Fibroblast of lung (primary cell): ENCODE measurements at places on chromosomes 6 and 20. TPM values are rescaled to one million over a fixed set of nuclear protein-coding genes. Genes with fewer than 3 reads are reported as not detected.

GRCh38 chr6:25413207-25413905 lies 134.2 kb downstream of the CARMIL1 start:
- DNase-seq = peak; percentile 47

Gene TEAD3
- 7.7 and 9.6 TPM in 2 replicates for total RNA-seq

Gene CLDN20
- not detected in 2 replicates for total RNA-seq

GRCh38 chr6:84002226-84002625 lies 31.3 kb upstream of the MRAP2 start:
- DNase-seq = no peak

Gene MMP24
- total RNA-seq = under 0.01 and 0.17 TPM in 2 replicates

DNA sequence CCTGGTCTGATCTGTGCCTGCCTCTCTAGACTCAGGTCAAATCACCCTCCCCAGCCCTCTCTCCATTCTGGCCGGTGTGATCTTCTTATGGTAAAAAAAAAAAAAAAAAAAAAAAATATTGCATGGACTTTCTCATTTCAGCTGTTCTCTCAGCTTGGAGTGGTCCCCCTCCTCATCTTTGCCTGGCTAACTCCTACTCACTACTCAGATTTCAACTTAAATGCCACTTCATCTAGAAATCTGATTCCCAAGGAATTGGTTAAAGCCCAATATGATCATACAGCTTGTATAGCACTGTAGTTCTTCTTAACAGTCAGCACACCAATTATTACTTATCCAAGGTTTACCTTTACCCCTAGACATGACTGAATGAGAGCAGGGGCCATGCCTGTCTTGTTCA lies 105.9 kb upstream of the CARMIL1 start:
- peak; percentile 16 for DNase-seq

- DNase-seq = no peak
These were observed 397.0 kb downstream of the DOK5 start for GRCh38 chr20:54872440-54872839.

Gene RSPH4A
- under 0.01 and 0.17 TPM in 2 replicates for total RNA-seq

DNA sequence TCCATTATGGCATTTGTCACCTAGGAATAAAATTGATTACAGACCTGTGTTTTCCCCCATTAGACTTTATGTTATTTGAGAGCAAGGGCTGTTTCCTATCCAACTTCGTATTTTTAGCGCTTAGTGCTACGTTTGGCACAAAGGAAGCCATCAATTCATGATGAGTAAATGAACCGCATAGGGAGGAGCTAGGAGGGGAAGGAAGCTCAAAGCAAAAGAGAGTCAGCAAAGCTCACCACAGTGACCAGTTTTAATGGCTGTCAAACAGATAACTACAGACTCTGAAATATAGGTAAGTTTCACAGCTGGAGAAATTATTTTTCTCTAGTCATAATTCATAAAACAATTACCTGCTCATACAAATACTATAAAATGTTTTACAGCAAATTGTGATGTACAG lies 6.9 kb upstream of the SAMD3 start:
- DNase-seq = no peak

DNA sequence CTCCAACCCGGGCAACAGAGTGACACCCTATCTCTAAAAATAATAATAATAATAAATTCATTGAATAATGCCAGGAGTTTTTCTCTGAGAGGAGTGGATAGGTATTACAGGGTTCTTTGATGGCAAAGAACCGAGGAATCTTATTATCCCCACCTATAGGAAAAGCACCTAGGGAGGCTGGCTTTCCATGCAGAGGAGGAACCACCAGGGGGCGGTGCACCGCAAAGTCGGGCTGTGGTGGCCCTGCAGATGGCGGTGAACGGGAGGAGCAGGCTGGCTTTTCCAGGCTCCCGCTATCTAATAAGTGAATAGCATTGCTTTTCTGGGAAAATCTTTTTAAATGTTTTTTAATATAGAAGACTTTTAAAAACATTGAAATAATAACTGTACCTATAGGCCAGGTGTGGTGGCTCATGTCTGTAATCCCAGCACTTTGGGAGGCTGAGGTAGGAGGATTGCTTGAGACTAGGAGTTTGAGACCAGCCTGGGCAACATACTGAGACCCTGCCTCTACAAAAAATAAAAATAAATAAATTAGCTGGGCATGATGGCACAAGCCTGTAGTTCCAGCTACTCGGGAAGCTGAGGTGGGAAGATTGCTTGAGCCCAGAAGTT lies 864.2 kb downstream of the KIF16B start:
- peak; percentile 1 for DNase-seq

DNA sequence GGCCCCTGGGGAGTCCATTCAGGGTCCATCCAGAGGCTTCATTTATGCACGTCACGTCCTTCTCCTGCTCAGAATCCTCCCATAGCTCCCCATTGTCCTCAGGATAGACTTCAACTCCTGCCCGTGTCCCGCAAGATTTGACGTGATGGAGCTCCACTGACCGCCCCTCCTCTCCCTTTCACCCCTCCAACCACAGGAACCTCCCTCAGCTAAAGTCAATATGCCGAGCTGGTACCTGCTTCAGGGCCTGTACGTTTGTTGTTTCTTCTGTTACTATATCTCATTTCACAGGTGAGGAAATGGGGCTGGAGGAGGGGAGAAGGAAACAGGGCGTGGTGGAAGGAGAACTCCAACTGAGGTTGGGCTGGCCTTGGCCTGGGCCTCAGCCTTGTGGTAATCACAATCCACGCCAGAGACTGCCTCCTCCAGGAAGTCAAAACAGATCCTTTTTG lies 38.6 kb downstream of the CEBPB start:
- no peak for DNase-seq

DNA sequence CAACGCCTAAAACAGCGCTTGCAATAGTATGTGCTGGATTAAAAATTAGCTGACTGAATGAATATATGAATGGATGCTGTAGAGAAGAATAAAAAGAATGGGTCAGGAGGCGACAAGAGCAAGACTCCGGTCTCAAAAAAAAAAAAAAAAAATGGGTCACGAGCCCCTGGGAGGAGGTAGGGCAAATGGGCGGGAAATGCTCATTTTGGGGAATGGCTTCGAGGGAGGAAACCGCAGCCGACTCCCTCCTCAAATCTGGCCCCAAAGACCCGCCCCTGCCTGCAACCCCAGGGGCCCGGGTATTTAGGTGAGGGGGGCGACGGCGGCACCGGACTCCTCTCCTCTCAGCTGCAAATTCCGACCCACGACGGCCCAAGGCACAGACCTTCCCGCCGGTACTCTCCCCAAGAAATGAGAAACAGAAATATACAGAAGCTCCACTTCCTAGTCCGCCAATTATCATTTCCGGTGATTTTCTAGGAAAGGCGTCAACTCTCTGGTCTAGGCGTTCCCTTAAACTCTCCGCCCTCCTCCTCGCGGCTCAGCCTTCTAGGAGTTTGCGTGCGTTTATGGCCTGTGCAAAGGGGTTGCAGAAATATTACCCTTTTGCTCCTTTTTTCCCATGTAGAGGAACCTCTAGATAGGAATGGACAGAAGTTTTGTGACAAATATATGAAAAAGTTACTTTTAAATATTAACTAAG lies at the start of gene ZNF311:
ZNF311 (minus strand) TSS at position 133 of the 703 bp plus-strand sequence. CDS start 1,361 bp downstream, outside the sequence.
- peak; percentile 67 for DNase-seq

DNA sequence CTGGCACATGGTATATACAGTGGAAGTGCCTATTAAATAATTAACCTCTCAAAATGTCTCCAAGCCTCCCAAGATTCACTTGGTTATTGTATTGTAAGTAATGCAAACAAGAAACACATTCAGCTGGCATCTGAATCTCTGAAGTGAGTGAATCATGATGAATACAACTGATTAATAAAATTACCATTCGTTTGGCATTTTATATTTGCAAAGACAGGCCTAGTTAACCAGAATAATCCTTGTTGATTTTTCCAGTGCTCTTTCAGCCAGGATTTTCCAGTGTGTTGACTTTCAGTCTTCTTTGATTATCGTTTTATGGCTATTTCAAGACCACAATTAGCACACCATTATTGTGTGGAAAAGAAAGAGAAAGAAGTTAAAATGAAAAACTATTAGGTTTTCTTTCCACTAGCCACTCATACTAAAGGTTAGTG lies 20.3 kb downstream of the SLC22A2 start:
- DNase-seq = no peak

Gene GPR63
- total RNA-seq = 0.51 and 3.0 TPM in 2 replicates

DNA sequence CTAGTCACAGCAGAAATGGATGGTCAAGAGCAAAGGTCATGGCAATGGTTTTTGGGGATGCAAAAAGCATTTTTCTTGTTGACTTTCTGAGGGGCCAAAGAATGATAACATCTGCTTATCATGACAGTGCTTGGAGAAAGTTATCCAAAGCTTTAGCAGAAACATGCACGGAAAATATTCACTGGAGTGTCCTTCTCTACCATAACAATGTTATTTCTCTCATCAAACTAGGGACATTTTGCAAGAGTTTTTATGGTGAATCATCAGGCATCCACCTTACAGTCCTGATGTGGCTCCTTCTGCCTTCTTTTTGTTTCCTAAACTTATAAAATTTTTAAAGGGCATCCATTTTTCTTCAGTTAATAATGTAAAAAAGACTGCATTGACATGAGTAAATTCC lies 302.3 kb downstream of the HIVEP2 start:
- DNase-seq = peak; percentile 5

- DNase-seq = peak; percentile 10
These were observed 98.1 kb downstream of the RALGAPA2 start for GRCh38 chr20:20614391-20614790.

Gene C6orf58
- total RNA-seq = not detected in 2 replicates

DNA sequence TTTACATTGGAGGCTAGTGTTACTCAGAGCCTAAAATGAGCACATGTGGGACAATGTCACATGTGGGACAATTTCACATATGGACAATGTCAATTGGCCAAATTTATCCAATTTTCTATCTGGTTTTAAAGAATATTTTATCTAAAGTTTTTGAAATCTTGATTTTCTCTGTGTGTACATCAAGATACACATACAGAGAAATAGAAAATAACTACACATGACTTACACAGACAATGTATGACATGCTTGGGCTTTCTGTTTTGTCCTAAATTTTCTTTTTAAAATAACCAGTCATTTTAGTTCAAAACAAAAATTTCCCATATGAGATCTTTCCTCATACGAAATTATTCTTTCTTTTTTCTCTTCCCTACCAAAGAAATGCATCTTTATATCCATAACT lies 24.6 kb downstream of the GGTLC1 start:
- no peak for DNase-seq

GRCh38 chr20:45890985-45891983 lies at the start of the genes CTSA and NEURL2:
TSS of gene CTSA (plus strand) at chr20:45891335. CDS start at chr20:45891569, 234 bp downstream.
TSS of gene NEURL2 (minus strand) at chr20:45891208. CDS start at chr20:45890991, 217 bp downstream.
- DNase-seq = peak; percentile 88

GRCh38 chr6:165922309-165922794 lies 245.3 kb downstream of the TBXT start:
- peak; percentile 35 for DNase-seq
